ENCODE measurements at places on chromosomes 2 and 18.

DNA sequence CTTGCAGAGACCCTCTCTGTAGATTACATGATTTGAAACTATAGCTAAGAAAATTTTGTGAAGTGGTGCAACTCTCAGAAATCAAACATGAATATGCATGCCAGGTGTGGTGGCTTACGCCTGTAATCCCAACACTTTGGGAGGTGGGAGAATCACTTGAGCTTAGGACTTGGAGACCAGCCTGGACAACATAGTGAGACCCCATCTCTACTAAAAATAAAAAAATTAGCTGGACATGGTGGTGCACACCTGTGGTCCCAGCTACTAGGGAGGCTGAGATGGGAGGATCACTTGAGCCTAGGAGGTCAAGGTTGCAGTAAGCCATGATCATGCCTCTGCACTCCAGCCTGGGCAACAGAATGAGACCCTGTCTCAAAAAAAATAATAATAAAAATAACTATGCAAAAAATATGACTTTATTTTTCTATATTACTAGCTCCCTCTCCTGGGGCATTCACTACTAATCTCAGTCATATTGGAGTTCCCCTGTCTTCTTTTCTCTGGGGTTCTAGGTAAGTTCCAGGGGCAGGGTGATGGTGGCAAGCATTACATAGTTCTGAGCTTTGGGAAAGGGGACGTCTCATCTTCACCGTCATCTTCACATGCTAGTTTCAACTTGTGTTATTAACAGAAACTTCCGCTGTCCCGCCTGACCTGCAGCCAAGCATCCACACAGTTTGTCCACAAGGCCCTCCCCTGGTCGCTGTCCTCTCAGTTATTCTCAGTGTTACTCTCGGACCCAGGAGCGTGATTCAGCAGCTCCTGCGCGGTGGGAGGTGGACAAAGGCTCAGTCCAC is 96.8 kb upstream of the MBOAT2 start:
- no peak for DNase-seq

DNA sequence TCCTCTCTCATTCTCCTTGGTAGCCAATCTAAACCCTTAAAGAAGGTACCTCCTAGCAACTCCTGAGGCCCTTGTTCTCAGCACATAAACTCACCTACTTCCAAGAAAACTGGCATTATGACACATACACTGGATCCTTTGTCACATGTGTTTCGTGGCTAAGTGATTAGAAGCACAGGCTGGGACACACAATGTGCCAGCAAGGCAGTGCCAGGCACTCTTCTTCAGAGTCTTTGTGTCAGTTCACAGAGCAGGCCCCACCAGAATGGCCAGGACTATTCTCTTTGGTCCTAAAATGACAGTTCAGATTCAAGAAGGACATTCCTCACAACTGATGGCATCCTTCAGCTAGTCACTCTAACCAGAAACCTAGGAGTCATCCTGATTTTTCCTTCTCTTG is 40.3 kb downstream of the SMC6 start:
- DNase-seq = no peak

- no peak for DNase-seq
Measured at GRCh38 chr18:10851824-10852319, 297.5 kb downstream of the PIEZO2 start.

- DNase-seq = no peak
Measured at GRCh38 chr2:148306027-148306426, 285.1 kb downstream of the MBD5 start.

GRCh38 chr18:49161627-49162026 is 210.9 kb upstream of the SMAD7 start:
- no peak for DNase-seq

GRCh38 chr2:25090801-25091200 is 48.9 kb downstream of the EFR3B start:
- DNase-seq = no peak

DNA sequence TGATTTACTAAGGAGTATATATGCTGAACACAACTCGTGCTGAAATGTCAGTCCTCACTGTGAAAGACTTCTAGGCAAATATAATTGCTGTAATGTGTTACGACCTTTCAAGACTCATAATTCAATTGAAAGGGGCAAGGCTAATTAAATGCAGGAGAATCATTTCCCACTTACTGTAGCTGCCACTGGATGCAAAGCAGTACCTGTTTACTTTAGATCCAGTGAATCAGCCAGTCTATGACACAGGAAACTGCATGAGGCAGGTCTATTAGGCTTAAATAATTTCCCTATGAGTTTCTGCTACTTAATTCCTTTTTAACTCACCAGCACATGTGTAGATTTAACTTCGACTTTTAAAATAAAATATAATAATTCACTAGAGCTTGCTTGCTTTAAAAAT is 125.6 kb downstream of the CTNNA2 start:
- no peak for DNase-seq

DNA sequence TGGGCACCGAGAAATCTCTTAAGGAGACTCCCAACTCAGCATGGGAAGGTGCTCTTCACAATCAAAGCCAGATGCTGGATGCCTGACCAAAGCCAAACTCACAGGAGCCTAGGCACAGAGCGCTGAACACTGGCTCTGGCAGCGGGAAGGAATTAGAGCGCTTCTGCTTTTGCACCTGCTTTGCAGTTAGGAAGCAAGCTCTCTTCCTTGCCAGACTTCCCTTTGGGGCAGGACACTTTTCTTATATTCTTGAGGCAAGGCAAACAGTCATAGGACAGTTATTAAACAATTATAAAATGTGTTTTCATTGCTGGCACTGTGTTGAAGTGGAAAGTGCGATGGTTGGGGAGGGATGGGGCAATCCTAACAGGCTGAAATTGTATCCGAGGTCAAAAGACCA is 79.6 kb upstream of the DNMT3A start:
- no peak for DNase-seq

GRCh38 chr2:137947728-137948336 is 16.4 kb upstream of the HNMT start:
- DNase-seq = peak; percentile 76

DNA sequence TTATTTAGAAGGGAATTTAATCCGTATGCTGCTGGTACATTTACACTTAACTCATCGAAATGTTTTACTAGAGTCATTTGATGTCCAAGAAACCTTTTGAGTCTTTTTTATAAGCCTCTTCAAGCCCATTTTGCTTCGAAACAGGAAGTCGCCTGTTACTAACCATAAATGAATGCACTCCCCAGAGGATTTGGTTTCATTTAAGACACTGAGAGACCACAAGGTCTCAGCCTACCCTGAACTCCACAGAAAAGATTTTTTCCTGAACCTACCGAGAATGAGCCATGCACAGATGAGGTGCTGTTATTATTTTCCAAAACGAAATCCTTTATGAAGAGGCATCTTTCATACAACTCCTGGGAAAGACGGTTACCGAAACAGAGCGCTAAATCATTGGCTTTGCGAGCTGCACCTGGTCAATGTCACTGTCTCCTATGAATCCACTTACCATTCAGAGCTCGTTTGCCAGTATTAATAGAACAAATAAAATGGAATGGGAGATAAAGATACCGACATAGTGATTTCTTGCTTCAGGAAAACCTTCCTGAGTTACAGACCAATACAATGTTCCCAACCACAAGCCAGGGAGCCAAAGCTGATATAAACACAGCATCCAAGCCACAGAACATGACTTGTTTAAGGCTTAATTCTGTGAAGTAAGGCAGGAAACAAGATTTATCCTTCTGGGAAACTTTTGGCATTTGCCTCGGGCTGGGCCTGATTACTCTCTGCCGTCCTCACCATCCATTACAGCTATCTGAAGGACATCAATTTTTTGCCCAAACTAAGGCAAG is 382.1 kb downstream of the OSR1 start:
- DNase-seq = no peak

DNA sequence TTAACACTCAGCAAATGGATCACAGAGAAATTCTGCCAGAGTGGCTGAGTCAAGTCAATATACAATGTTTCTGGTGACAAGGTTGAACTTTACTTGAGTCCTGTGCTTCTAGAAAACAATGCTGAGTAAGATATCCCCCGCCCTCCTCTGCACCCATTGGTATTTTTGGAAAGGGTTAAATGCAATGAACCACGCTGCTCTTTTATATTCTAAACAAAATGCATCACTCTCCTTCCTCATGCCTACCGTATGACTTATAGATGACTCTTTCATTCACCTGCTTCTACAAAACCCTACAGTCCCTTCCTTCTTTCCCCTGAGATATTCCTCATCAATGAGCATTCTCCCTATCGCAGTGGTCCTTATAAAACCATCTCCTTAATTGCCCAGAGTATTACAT is 168.8 kb downstream of the TXNL1 start:
- DNase-seq = no peak

- DNase-seq = peak; percentile 64
Measured at GRCh38 chr2:71941726-71942525, 205.7 kb downstream of the CYP26B1 start.

- no peak for DNase-seq
Measured at GRCh38 chr2:105344704-105345345, 7.5 kb downstream of the C2orf49 start.

DNA sequence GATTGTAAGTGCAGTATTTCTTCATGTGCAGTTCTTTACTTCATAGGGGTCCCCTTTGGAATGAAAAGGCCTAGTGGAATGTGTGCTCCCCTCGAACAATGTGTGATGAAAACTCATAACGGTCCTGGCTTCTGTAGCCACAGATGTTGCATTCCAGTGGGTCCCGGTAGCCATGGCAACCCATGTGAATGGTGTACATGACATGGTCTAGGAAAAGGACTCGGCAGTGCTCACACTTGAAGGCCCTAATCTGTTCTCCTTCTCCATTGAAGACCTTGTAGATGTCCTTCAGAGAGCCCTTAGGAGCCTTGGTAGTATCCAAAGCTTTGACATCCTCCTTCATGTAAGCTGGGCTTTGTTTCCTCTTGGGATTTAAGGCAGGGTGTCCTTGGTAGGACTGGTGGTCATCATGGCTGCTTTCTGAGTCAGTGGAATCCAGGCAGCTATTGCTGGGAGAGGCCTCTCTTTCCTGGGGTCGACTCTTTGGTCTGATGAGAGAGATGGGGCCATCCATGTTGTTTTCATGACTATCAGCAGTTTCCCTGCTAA is 144.0 kb downstream of the IKZF2 start:
- DNase-seq = no peak

DNA sequence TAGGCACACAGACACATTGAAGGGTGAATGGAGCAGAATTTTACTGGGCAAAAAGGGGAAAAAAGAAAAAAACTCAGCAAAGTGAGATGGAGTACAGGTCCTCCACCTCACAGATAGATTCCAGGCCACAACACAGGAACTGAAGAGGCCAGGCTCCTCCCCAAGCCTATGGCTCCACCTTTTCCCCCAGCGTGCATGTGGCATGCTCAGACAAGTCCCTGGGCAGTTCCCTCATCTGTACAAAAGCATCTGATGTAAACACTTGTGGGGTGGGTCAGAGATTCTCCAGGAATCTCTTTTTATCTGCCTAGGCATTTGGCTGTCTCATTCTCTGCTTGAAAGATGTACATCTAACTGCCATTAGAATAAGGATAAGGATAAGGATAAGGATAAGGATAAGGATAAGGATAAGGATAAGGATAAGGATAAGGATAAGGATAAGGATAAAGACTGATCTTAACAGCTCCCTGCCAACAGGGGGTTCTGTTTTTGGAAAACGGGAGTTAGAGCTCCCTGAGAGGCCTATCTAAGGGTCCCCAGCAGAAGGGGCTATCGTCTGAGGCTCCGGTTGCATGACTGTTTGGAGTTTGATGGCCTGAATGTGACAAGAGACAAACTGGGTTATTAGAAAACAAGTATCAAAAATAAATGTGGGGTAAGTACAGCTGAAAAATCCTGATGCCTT is 17.2 kb upstream of the ASXL3 start:
- no peak for DNase-seq

- no peak for DNase-seq
Measured at GRCh38 chr2:151395509-151396374, 14.0 kb upstream of the RIF1 start.

DNA sequence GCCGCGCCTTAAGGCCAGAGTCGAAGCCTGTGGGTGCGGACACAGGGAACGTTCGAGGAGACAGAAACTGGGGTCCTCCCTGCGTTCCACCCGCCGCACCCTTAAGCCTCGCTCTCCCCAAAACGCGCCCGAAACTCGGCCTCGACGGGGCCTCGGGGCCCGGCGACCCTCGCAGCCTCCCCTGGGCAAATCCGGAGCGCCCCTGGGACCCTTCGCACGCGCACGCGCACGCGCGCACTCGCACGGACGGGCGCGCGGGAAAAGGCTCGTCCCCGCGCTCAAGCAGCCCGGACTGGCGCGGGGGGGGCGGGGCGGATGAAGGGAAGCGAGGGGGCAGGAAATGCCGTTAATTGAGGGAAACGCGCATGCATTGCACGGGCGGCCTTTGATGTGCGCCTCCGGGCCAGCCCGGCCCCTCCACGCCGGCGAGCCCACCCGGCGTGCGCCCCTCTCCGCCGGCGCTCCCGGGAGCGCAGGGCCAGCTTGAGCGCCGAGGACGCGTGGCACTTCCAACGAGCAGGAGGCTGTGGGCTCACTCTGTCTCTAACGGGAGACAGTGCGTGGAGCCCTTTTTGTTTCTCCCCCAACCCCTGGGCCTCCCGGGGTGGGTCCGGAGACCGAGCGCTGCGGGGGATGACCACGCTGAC is 5.4 kb upstream of the SALL3 start:
- DNase-seq = no peak

DNA sequence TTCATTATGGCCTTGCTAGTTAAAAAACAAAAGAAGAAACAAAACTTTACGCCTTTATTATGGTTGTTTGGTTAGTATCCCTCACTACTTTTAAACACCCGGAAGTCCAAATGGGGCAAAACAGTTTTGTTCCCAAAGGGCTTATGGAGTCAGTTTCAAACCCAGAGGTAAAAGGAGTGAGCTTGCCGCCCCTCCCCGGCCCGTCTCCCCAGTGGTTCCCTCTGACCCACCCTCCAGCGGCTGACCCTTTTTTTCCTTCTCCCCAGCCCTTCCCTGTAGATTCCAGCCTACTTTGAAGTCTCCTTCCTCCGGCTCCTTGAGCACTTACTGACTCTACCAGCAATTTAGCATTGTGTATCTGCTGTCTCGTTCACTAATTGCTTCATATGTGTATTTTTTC is 209.2 kb downstream of the ICOS start:
- no peak for DNase-seq

- peak; percentile 78 for DNase-seq
Measured at GRCh38 chr2:30346471-30347169, 100.4 kb upstream of the LCLAT1 start.

- no peak for DNase-seq
Measured at GRCh38 chr18:10901329-10901728, 248.0 kb downstream of the PIEZO2 start.

- peak; percentile 84 for DNase-seq
Measured at GRCh38 chr2:188395903-188396689, 104.4 kb downstream of the GULP1 start.

- DNase-seq = no peak
Measured at GRCh38 chr2:105879106-105879802, 134.5 kb downstream of the NCK2 start.

DNA sequence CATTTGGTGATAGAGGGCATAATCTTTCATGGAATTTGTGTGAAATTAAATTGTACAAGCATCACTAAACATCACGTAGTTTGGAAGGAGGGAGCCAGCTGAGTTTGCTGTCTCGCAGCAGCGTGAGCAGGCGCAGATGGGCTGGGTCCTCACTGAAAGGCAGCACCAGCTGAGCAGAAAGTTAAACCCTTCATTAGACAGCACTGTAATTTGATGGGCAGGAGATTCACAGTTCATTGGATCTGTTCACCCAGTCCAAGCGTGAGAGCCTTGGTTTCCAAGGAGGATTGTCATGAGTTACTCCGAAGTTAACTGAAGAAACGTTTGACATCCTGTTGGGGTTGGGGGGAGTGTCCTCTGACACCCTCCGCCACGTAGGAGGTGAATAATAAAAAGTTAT is 89.8 kb upstream of the NFATC1 start:
- peak; percentile 65 for DNase-seq

GRCh38 chr2:209726311-209726710 is 45.3 kb upstream of the UNC80 start:
- DNase-seq = no peak

- DNase-seq = no peak
Measured at GRCh38 chr2:121450301-121450700, 80.4 kb upstream of the RNU4ATAC start.
